ENCODE measurements at places on chromosomes 4 and X.

DNA sequence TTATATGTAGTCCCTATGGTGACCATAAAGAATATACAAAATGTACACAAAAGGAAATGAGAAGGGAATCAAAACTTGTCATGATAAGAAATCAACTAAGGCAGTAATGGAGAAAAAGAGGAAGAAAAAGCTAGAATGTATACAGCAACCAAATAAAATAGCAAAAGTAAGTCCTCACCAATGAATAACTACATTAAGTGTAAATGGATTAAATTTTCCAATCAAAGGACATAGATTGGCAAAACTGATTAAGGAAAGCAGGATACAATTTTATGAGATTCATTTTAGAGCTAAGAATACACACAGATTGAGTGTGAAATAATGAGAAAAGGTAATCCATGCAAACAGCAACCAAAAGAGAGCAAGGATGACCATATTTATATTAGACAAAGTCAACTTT is 157.4 kb downstream of the TET2 start:
- no peak for DNase-seq

DNA sequence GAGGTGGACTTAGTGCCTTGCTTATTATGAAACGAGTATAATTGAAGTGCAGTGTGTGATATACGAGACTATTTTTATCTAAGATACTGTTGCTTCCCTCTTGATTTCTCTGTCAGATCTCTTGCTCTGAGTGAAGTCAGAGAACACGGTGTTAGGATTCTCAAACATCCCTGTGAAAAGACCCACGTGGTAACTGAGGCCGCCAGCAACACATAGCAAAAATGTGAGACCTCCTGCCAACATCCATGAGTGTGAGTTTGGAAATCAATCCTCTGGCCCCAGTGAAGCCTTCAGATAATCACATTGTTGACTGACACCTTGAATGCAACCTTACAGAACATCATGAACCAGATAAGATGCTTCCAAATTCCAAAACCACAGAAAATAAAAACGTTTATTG is 954.4 kb downstream of the FAT4 start:
- no peak for DNase-seq

DNA sequence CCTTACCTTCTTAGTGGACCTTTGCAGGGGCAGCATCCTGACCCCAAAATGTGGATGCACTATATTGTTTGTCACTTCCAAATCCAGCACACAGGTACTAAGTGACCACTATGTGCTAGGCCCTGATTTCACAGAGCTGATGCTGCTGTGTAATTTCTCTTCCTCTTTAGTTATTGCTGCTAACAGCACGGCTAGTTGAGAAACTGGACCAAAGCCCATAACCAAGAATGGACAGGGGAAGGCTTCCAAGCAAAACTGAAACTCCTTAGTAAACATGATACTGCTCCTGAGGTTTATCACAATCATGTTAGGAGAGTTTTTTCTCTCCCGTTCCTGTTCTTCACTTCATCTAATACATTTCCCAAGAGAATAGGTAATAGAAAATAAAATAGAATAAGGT is 172.9 kb upstream of the TTC29 start:
- no peak for DNase-seq

- no peak for DNase-seq
These were observed 127.4 kb downstream of the SLC39A8 start for GRCh38 chr4:102217775-102218355.

DNA sequence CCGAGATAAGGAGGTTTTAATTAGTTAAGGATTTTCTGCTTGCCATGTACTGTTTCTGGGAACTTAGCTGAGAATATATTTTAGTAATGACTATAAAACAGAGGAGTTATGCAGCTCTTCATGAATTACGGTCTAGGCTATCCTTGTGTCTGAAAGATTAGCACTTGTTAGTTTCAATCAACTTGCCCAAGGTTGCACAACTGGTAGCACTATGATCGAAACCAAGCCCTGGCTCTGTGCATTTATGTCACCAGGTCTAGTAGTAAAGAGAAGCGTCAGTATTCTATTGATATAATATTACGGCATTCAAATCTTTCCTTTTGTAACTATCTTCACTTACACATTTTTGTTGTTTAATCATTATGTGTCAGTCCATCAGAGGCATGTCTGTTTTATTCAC is 176.0 kb downstream of the TLL1 start:
- no peak for DNase-seq

- DNase-seq = no peak
These were observed 12.3 kb upstream of the TSR2 start for GRCh38 chrX:54427837-54428424.

DNA sequence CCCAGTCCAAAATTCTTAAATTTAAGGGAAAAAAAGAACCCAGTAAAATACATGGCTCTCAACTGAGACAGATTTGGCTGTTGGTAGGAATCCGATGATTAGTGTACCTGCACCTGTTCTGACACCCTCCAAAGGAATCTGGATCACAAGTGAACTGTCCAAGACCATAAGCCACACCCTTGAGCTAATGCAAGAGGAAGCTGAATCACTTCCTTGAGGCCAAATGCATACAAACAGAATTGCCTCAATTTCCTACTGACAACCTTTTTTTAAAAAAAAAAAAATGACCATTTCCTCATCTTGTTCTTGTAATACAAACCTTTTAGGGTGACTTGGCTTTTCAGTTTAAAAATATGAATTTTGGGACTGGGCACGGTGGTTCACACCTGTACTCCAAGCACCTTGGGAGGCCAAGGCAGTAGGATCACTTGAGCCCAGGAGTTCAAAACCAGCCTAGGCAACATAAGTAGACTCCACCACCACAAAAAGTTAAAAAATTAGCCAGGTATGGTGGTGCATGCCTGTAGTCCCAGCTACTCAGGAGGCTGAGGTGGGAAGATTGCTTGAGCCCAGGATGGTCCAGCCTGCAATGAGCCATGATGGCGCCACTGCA is 10.7 kb upstream of the FBXL5 start:
- DNase-seq = no peak

DNA sequence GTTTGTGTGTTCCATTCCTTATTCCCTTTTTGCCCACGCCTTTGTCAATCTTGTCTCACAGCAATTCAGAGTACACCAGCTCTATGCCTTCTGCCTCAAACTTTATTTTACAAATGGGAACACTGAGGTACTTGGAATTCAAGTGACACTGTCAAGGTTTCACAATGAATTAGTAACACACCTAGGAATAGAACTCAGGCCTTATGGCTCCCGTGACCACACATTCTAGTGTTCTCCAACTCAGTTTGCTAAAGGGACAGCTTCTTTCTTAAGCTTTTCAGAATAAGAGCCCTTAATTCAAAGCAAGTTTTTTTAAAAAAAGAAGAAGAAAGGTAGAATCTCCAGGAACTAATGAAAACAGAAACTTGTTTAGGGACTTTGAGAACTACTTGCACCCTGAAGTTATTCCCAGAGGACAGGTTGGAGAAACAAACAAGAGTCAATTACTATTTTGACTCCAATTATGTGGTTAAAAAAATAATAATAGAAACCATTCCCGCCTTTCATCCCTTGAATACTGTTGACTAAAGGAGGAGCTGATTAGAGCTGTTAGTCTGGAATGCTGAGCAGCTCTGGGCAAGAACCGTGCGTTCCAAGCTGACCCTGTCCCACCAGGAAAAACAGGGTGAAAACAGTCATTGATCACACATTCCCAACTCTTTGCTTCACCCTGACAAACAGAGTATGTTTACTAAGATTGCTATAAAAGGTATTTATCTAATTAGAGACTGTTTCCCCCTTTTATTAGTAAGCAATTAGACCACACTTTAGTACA is 408.8 kb upstream of the CNKSR2 start:
- DNase-seq = no peak

- no peak for DNase-seq
These were observed 10.9 kb downstream of the DLG3 start for GRCh38 chrX:70455366-70456202.

GRCh38 chrX:145848448-145848847 is 30.8 kb downstream of the SLITRK2 start:
- DNase-seq = no peak

- DNase-seq = no peak
These were observed 175.8 kb upstream of the MTMR8 start for GRCh38 chrX:64571011-64571410.

GRCh38 chr4:147799986-147800555 is 68.2 kb downstream of the ARHGAP10 start:
- no peak for DNase-seq

DNA sequence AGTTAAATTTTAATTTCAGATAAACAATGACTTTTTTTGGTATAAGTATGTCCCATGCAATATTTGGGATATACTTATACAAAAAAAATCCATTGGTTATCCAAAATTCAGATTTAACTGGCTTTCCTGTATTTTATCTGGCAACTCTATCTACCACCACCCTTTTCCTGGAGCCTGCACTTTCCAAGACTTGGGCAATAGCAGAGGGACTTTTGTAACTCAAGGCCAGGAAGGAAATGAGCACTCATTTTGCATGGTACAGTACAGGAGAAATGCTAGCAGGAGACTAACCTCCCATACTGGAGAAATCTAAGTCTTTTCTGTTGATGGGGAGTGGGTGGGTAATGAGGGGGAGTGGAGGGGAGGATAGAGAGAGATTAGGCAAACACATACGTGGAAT is 37.7 kb upstream of the PLAC1 start:
- DNase-seq = no peak

DNA sequence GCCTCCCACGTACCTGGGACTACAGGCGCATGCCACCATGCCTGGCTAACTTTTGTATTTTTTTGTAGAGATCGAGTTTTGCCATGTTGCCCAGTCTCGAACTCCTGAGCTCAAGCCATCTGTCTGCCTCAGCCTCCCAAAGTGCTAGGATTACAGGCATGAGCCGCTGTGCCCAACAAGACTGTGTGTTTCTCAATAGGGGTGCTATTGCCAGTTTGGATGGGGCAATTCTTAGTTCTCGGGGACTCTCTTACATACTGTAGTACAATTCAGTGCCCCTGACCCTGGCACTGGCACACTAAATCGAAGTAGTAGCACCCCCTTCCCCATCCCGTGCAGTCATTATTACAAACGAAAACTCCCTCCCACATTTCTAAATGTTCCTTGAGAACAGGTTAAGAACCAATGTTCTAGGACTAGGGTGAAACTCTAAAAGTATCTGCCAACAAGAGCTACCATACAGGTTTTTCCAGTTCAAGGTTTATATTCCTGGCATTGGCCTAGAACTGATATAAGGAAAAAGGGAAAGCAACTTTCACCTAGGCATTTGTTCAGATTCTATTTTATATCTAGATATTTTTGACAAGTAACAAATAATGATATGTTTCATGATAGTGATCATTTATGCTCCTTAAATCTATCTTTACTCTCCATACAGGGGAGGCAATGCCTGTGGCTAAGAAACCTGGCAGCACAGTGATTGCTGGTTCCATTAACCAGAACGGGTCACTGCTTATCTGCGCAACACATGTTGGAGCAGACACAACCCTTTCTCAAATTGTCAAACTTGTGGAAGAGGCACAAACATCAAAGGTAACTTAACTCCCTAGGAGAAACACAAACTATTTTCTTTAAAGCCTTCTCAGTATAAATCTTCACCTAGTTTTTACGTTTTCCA is 50.4 kb upstream of the PGAM4 start:
- no peak for DNase-seq

DNA sequence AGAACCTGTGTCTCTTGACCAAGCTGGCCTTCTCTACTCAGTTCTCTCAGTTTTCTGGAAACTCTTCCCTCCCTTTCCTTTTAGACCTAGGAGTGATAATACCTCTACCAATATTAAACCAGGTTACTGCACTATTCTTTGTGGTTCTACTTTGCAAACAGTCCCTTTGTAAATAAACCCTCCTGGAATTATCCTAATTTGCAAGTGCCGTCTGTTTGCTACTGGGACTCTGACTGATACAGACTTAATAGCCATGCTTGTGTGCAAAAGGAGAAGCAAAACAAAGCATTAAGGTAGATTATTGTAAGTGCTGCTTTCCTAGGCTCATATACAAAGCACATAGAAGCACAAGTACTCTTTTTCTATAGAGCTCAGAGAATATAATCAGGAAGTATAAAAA is 507.0 kb downstream of the INPP4B start:
- no peak for DNase-seq

DNA sequence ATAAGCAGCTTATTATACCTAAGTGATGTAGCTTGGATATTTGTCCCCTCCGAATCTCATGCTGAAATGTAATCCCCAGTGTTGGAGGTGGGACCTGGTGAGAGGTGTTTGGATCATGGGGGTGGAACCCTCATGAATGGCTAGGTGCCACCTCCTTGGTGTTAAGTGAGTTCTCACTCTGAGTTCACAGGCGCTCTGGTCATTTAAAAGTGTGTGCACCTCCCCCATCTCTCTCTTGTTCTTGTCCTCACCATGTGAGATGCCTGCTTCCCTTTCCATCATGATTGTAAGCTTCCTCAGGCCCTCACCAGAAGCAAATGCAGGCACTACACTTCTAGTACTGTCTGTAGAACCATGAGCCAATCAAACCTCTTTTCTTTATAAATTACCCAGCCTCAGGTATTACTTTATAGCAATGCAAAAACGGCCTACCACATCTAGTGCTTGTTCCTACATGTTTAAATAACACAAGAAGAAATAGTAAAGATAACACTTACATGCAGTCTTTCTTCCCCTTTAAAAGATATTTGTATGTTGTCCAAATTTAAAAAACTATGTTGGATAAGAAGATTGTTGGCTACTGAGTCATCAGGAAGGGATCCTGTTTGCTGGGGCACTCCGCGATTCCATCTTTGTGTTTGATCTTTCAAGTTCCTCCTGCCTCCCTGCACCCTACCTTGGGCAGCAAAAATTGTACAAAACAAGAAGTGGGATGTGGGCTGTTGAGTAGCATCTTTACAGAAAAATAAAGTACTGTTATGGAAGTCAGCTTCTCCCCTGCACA is 29.7 kb downstream of the PPP1R2C start:
- no peak for DNase-seq

DNA sequence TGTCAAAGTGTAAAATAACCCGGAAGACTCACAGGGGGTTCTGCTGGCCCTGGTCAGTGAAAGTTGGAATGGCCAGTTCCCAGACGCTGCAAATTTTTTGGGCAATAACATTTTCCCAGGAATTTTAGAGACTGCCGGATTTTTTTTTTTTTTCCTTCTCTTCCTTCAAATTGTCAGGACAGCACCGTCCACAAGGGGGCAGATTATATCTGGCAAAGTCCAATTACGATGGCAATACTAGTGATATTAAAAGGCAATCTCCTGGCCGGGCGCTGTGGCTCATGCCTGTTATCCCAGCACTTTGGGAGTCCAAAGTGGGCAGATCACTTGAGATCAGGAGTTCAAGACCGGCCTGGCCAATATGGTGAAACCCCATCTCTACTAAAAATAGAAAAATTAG is 20.5 kb downstream of the SLC25A5 start:
- DNase-seq = no peak

GRCh38 chr4:43776371-43776770 is 672.2 kb downstream of the KCTD8 start:
- DNase-seq = no peak

DNA sequence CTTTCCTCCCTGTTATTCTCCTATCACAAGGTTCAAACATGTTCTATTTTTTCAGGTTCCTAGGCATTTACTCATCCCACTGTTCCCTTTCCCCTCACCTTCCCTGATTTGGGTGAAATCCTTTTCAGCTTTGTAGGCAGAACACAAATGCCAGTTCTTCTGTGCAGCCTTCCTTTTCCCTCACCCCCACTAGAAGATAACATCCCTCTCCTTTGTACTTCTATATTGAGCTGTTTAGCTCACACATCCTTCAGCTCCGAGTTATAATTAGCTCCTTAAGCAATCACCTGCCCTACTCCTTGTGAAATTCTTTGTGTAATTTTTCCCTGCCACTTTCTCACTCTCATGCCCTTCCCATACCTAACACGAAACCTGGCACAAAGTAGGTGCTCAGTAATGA is 240.9 kb downstream of the AR start:
- no peak for DNase-seq
